Kasumi-1 (cell line): ENCODE measurements at places on chromosomes 11 and 22.

GRCh38 chr11:12824281-12825041 is 150.2 kb downstream of the TEAD1 start:
- DNase-seq, result no peak

DNA sequence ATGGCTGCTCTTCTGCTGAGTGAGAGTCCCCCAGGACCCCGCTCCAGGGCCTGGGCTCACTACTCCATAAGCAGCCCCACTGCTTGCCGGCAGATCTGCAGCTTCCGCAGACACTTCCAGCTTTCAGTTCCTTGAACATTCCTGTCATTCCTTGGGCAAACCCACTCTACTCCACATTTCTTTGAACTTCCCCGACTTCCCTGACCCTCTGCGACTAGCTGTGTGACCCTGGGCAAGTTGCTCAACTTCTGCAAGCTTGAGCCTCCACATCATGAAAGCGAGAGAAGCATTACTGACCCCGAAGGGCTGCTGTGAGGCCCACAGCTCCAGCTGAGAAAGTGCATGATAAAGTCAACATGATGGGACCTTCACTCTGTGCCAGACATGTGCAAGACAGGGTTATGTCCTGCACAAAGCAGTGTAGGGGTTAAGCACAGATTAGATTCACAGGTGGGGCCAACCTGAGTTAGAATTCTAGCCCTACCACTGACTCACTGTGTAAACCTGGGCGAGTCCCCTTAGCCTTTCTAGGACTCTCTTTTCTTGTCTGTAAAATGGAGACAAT is 51.8 kb downstream of the THAP12 start:
- no peak for DNase-seq

DNA sequence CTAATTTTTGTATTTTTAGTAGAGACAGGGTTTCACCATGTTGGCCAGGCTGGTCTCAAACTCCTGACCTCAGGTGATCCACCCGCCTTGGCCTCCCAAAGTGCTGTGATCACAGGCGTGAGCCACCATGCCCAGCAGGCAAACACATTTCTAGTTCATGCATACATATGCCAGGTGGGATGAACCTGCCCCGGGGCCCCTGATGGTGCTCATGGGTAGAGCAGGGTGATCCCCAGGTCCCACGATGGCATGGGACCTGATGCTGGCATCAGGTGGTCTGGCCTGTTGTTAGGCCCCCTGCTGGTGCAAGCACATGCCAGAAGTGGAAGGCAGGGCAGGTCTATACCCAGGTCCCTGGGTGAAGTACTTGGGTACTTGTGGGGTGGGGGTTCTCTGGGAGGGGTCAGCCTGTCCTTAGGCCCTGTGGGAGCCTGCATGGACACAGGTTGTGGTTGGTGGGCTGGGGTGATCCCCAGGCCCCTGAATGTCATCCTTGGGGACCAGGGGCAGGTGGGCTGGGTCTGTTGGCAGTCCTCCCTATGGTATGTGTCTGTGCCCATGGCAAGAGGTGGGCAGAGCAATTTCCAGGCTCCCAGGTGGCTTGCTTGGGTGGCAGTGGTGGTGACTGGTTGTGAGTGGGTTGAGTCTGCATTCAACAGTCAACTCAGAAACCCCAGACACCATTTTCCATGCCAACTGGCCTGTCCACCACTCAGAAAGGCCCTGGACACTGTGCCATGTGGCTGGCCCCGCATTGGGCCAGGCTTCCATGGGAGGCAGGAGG is 9.6 kb upstream of the RGL4 start:
- DNase-seq, result no peak

- DNase-seq, result no peak
Measured at GRCh38 chr11:72308226-72309073, 64.5 kb upstream of the PHOX2A start.

GRCh38 chr11:62851807-62852522 is 12.6 kb upstream of the WDR74 start:
- no peak for DNase-seq

DNA sequence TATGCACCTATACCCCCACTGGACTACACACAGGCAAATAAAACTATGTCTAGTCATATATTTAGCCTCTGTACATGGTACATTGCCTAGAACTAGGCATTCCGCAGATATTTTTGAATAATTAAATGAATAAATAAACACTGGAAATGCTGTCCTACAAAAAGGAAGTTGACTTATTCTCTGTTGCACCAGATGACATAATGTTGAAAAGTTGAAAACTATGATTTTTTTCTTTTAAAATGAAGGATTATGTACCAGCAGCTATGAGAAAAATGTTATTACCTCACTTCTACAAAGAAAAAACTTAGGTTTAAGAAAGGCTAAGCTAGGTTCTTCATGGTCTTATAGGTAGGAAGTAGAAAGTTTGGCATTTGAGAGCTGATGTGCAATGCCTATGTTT is 856.6 kb downstream of the METTL15 start:
- no peak for DNase-seq

DNA sequence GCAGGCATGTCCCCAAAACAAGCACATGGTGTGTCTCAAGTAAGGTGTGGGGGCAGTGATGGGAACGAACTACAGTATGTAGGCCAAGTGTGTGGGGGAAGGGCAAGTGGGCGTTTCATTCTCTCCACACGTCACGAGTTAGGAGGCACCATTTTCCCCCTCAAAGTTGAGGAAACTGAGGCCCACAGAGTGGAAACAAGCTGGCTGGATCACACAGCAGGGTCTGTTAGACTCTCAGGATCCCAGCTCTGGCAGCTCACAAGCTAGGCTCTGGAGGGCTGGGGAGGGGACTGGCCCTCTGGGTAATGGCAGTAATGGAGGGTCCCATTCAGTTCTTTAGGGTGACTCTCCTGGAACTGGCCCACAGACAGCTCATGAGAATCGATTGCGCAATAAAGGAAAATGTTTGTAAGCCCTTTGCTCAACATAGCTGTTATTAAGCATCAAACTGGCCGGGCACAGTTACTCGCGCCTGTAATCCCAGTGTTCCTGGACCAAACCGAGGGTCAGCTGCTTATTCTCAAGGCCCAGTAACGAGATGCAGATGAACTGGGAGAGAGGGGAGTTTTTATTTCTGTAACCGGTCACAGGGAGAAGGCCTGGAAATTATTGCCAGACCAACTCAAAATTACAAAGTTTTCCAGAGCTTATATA is 24.1 kb upstream of the TUB start:
- no peak for DNase-seq

DNA sequence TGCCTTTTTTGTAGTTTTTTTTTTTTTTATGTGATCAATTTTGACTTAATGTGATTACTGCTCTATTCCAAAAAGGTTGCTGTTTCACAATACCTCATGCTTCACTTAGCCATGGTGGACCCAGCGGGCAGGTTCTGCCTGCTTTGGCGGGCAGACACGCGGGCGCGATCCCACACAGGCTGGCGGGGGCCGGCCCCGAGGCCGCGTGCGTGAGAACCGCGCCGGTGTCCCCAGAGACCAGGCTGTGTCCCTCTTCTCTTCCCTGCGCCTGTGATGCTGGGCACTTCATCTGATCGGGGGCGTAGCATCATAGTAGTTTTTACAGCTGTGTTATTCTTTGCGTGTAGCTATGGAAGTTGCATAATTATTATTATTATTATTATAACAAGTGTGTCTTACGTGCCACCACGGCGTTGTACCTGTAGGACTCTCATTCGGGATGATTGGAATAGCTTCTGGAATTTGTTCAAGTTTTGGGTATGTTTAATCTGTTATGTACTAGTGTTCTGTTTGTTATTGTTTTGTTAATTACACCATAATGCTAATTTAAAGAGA is 12.5 kb downstream of the CCND1 start:
- no peak for DNase-seq

- no peak for DNase-seq
Measured at GRCh38 chr22:49347376-49347775, 480.3 kb downstream of the BRD1 start.

DNA sequence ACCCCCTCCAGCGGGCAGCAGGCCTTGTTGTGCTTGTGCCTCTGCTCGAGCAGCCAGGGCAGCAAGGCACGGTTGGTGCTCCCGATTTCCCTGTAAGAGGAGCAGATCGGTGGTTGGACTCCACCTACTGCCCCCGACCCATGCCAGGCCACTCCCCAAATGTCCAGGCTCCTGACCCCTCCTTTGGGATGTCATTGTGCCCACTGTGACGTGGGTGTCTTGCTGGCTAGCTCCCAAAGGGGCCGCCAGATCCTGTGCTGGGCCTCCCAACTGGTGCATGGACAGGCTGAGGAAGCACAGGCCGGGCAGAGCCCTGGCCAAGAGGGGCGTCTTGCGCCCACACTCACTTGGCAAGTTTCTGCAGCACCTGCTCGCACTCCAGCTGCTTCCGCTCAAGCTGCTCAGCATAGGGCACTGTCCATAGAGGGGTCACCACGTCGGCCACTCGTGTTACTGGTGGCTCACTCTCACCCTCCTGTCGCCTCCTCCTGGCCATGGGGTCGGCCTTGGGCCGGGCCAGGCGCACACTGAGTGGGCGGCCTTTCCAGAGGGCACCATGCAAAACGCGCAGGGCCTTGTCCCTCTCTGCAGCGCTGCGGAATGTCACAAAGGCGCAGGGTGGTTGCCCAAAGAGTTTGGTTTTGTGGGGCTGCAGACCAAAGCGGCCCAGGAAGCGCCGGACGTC is at the start of gene RANBP1:
Gene RANBP1 (plus strand): TSS at position 414 of the 685 bp plus-strand sequence. CDS start 81 bp downstream, at position 495.
- DNase-seq, result no peak

GRCh38 chr11:87022254-87022653 is 15.5 kb upstream of the TMEM135 start:
- DNase-seq, result no peak

GRCh38 chr22:23780146-23780748 is 6.5 kb upstream of the SMARCB1 start:
- DNase-seq, result no peak

- no peak for DNase-seq
Measured at GRCh38 chr11:873706-874105, 31.1 kb downstream of the TSPAN4 start.

GRCh38 chr11:122861631-122862030 is 20.9 kb upstream of the JHY start:
- no peak for DNase-seq

DNA sequence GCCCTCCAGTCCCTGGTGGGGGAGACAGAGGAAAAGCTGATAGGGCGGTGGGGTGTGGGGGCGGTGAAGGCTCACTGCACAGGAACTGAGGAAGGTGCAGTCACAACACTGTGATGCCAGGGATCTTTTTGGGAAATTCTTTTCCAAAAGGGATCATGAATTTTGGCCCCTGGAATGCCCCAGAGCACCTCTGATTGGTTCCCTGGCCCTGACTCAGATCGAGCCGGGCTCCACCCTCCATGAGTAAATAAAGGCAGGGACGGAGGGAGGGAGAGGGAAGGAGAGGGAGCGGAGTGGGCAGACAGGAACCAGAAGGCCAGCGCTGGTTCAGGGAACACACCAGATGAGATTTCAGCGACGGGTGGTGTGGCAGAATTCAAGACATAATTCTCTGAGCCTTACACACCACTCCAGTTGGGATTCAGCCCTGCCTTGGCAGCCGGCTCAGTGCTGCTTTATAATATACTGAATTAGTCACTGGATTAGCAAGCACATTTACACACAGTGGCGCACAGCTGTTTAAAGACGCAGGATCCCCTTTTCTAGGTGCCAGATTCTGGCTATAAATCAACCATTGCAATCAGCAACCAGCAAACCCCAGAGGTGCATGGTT is 80.3 kb downstream of the ETS1 start:
- no peak for DNase-seq

GRCh38 chr11:133082841-133083488 is 449.3 kb downstream of the OPCML start:
- DNase-seq, result no peak

DNA sequence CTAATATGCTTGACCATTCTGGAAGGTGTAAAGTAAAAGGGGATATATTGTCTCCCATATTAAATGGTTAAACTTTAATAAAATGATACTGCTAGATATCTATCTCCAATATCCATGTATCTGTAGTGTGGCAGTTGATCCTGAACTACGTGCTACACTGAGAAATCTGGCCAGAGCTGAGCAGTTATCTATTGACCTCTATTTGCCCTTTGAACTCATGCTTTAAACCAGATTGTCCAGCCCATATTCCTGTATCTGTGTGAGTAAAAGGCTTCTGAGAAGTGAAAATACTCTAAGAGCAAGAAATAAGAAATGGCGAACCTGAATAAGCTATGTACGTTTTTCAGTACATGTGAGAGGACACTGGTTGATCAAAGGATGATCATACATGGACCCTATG is 39.0 kb upstream of the ANGPTL5 start:
- no peak for DNase-seq

- DNase-seq, result peak; percentile 99
Measured at GRCh38 chr11:10414659-10415058, 40.4 kb upstream of the AMPD3 start.

GRCh38 chr11:16876053-16876752 is 137.8 kb downstream of the C11orf58 start:
- no peak for DNase-seq

GRCh38 chr11:110032957-110033570 is 60.1 kb upstream of the ZC3H12C start:
- DNase-seq, result no peak

GRCh38 chr11:67062526-67063373 is 6.1 kb downstream of the RHOD start:
- no peak for DNase-seq

GRCh38 chr11:90803831-90804230 is 581.0 kb upstream of the CHORDC1 start:
- DNase-seq, result no peak

- peak; percentile 47 for DNase-seq
Measured at GRCh38 chr11:13745165-13745564, 76.7 kb downstream of the FAR1 start.

GRCh38 chr11:16986434-16987204 is 27.6 kb downstream of the PLEKHA7 start:
- DNase-seq, result no peak

GRCh38 chr22:35905894-35906293 is 122.7 kb downstream of the RBFOX2 start:
- no peak for DNase-seq
